ENCODE measurements at places on chromosomes 5 and 9.

DNA sequence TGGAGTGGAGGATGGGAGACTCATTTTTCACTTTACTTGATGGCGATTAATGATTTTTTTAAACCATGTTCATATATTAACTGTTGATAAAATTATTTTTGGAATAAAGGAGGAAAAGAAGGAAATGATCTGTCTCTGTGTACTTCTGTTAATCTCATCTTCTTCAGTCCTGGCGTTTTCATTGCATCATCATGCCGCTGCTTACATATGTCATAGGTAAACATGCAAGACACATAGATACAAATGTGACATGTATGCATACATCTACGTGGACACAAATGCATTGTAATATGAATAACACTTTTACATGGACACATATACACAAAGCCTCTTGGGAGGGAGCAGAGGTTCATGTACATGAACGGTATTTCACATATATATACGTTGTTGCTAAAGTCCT is 10.0 kb downstream of the TMEM174 start:
- DNase-seq = no peak

DNA sequence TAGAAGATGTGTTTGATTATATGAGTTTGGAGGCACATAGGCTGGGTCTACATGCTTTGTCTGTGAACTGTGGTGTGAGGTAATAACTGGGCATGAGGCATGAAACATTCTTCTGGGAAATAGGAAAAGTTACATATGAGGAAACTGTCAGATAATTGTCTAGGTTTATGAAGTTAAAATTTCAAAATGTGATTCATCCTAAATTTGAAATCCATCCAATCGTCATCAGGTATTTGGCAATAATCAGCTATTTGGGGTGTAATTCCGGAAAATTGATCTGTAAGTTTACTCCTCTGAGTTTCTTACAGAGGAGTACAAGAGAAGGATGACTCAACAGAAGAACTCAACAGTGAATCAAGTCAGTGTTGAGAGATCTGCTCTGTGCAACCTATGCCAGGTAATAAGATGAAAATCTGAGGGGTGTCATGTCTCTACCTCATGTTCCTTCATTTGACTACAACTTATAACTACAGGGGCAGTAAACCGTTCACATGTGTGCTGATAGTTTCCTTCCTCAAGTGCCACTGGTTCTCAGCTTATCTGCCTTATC is 1171.6 kb upstream of the CDH18 start:
- no peak for DNase-seq

DNA sequence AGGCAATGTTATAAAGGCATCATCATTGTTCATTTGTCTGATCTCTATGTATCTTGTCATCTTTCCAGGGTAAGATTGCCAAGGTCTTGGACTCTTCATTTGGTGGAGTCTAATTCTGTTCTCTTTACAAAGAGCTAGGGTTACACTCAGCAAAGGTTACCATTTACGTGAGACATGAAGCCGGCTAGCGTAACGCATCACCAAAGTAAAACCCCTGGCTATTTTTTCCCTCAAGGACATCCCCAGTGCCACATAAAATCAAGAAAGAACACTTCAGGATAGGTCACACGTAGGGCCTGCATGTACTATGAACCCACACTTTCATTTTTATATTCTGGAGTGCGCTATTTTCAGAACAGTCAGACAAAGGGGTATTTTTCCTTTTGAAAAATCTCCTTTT is 20.0 kb upstream of the MYOT start:
- DNase-seq = no peak

DNA sequence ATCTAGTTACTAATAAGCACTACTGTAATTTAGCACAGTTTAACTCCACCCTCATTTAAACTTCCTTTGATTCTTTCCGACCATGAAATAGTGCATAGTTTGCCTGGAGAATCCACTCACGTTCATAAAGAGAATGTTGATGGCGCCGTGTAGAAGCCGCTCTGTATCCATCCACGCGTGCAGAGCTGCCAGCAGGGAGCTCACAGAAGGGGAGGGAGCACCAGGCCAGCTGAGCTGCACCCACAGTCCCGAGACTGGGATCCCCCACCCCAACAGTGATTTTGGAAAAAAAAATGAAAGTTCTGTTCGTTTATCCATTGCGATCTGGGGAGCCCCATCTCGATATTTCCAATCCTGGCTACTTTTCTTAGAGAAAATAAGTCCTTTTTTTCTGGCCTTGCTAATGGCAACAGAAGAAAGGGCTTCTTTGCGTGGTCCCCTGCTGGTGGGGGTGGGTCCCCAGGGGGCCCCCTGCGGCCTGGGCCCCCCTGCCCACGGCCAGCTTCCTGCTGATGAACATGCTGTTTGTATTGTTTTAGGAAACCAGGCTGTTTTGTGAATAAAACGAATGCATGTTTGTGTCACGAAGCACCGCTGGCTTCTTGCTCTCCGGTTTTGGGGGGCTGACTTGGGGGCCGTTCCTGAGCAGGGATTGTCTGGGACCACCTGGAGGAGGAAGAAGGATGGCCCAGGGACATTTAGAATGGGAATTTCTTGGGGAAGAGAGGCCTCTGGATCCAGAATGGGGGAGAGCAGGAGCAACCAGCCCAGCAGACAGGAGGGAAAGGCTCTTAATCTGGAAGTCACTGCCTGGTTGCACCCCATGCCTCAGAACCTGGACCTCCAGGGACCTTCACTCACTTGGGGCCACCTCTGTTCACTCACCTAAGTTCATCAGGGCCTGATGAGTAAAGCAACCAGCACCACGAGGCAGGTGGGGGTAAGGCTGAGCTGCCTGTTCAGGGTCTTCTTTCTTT is 35.4 kb downstream of the CXXC5 start:
- no peak for DNase-seq
